ENCODE measurements at places on chromosomes 1 and 21.

- no peak for DNase-seq
These were observed 112.5 kb upstream of the FGGY start for GRCh38 chr1:59184365-59184905.

DNA sequence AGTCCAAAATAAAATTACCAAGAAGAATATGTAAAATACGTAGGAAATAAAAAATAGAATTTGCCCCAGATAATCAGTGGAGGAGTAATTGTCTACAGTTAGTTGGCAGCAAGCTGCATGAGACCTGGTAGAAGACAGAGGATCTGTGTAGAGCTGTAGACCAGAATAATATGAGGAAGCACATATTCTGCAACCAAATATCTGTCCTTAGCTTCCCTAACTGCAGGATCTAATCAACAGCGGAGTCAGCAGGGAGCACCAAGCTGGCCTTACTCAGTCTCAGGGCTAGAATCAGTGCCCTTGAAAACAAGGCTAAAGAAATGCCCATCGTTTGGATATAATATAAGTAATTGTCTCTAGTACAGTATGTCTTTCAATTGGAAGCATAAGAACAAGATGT is 6.1 kb upstream of the GCSAML start:
- no peak for DNase-seq

DNA sequence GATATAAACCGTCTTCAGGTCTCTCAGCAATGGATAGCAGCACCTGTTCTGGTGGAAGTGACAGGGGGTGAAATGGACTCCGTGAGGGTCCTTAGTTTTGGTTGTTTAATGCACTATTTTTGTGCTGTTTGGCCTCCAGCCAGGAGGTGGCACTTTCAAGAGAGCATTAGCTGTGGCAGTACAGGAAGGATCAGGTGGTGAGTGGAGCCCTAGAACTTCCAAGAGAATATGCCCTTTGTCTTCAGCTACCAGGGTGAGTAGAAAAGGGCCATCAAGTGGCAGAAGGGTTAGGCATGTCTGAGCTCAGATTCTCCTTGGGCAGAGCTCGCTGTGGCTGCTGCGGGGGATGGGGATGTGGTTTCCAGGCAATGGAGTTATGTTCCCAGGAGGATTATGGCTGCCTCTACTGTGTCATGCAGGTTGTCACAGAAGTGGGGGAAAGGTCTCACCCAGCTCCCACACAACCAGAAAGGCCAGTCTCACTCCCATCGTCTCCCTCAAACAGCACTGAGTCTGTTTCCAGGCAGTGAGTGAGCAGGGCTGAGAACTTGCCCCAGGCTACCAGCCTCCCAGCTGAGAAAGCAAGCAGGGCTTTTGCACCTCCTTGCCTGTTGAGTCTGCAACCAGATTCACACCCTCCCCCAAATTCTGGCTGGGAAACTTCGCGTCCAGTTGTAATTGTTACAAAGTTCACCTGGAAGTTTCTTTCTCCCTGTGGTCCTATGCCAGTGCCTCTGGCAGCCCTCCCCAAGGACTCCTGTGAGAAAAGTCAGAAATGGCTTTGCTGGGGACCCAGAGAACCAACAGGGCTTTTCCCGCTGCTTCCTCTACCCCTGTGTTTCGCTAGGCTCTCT is 39.1 kb upstream of the TTLL7 start:
- no peak for DNase-seq

DNA sequence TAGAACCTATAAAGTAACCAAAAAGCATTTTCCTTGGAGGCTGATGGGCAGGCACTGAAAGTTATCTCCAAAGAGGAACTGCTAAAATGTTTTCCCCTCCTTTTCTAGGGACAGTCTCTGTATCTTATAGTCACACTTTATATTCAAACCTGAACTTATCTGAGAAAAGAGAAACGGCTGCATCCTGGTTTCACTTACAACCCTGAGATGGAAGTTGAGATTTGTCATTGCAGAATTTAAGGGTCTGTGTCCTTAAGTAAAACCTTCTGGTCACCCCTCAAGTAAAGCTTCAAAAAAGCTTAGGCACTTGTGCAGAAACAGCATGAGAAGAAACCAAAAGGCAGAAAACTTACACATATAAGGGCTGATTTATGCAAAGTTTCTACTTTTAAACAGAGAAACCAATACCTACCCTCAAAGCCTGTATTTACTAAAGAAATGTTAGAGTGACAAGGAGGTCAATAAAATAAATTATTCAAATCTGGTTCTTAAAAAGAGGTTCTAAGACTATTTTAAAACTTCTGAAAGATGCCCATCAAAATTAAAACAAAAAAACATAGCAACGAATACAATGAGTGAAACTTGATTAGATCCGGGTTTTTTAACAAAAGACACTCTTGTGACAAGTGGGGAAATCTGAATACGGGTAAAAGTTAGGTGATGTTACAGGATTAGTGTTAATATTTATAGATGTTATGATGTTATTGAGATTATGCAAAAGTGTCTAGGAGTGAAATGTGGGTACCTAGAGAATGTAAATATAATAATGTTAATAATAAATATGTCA is 9.9 kb downstream of the CD58 start:
- no peak for DNase-seq

DNA sequence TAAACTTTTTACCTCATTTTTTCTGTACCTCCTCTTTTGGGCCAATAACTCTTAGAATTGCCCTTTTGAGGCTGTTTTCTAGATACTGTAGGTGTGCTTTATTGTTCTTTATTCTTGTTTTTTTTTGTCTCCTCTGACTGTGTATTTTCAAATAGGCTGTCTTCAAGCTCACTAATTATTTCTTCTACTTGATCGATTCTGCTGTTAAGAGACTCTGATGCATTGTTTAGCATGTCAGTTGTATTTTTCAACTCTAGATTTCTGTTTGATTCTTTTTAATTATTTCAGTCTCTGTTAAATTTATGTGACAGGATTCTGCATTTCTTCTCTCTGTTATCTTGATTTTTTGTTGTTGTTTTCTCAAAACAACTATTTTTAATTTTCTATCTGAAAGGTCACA is 130.3 kb downstream of the PHTF1 start:
- DNase-seq: no peak
